Heart right ventricle (tissue), 16 donors: ENCODE measurements at places on chromosomes 5 and 9. TPM values are rescaled to one million over a fixed set of nuclear protein-coding genes. Genes with fewer than 3 reads are reported as not detected.

GRCh38 chr5:134131165-134131564, 16.7 kb downstream of the TCF7 start:
- no peaks in the 10 kb centered on the region for H3K36me3 ChIP-seq
- H3K4me3 ChIP-seq, result no peak overlapping the region
- no peak for DNase-seq
- peaks cover 34% of the 10 kb centered on the region for H3K4me1 ChIP-seq
- H3K27ac ChIP-seq, result no peak overlapping the region
- H3K27me3 ChIP-seq, result no peaks in the 10 kb centered on the region

GRCh38 chr5:65695162-65695755, 26.6 kb downstream of the SGTB start:
- peaks cover 13% of the 10 kb centered on the region for H3K36me3 ChIP-seq
- no peak for DNase-seq
- no peak overlapping the region for H3K27ac ChIP-seq

GRCh38 chr9:4298255-4299004, 1.4 kb downstream of the GLIS3 start:
- H3K27me3 ChIP-seq, result peaks cover 27% of the 10 kb centered on the region
- H3K36me3 ChIP-seq, result no peaks in the 10 kb centered on the region
- peak overlapping the region; percentile 58 for H3K4me3 ChIP-seq
- DNase-seq, result peak; percentile 26
- H3K4me1 ChIP-seq, result peaks cover 19% of the 10 kb centered on the region

GRCh38 chr5:15889001-15889400, 290.6 kb downstream of the MARCHF11 start:
- no peak overlapping the region for H3K4me3 ChIP-seq
- H3K27me3 ChIP-seq, result no peaks in the 10 kb centered on the region
- DNase-seq, result no peak
- no peaks in the 10 kb centered on the region for H3K4me1 ChIP-seq
- no peaks in the 10 kb centered on the region for H3K36me3 ChIP-seq
- H3K27ac ChIP-seq, result no peak overlapping the region

DNA sequence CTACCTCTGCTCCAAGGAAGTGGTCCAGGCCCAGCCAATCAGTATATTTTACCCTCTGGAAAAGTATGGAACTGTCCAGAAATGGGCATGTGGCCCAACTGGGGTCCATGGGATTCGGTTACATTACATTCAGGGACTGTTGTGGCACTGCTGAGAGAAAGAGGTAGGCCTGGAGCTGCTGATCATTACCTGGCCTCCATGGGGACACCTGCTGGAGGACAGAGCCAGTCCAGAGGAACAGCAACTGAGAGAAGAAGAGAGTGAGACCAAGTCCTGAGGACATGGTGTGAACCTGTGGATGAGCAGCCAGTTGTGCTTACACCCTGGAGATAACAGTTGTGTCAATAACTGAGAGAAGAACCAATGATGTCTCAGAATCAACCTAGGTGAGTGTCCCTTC, 48.2 kb downstream of the HMHB1 start:
- no peak overlapping the region for H3K4me3 ChIP-seq
- H3K4me1 ChIP-seq, result peaks cover 3% of the 10 kb centered on the region
- H3K27me3 ChIP-seq, result no peaks in the 10 kb centered on the region
- no peak overlapping the region for H3K27ac ChIP-seq

DNA sequence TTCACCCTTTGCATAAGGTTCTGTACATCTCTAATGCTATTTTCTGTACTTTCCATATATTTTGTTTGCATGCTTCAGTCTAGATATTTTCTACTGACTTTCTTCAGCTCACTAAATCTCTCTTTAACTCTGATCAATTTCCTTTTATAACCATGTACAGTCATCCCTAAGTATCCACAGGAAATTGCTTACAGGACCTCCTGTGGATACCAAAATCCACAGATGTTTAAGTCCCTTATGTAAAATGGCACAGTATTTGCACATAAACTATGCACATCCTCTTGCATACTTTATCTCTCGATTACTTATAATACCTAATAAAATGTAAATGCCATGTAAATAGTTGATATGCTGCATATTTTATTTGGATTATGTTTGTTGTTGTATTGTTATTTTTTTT, 442.1 kb downstream of the TLE4 start:
- H3K4me1 ChIP-seq, result no peaks in the 10 kb centered on the region
- H3K27ac ChIP-seq, result no peak overlapping the region
- H3K27me3 ChIP-seq, result no peaks in the 10 kb centered on the region
- no peak for DNase-seq
- no peak overlapping the region for H3K4me3 ChIP-seq

CNTFR gene
- total RNA-seq, result 2.9 TPM

SOHLH1 gene
- not detected for total RNA-seq

- H3K27ac ChIP-seq, result no peak overlapping the region
- no peak for DNase-seq
- H3K4me3 ChIP-seq, result no peak overlapping the region
- no peaks in the 10 kb centered on the region for H3K27me3 ChIP-seq
These were observed 214.9 kb upstream of the EFNA5 start for GRCh38 chr5:107885601-107886000.

GRCh38 chr5:154708846-154709245, 46.3 kb upstream of the LARP1 start:
- no peak overlapping the region for H3K4me3 ChIP-seq
- H3K36me3 ChIP-seq, result no peaks in the 10 kb centered on the region
- no peaks in the 10 kb centered on the region for H3K27me3 ChIP-seq
- H3K4me1 ChIP-seq, result peaks cover 10% of the 10 kb centered on the region
- H3K27ac ChIP-seq, result no peak overlapping the region
- DNase-seq, result no peak

PURA gene
- 24.9 TPM for total RNA-seq

KCNT1 gene
- total RNA-seq, result 2.1 TPM

GRCh38 chr5:5139777-5140478, at the start of gene ADAMTS16:
Gene ADAMTS16 (plus strand): TSS chr5:5140330. CDS start chr5:5140468, 138 bp downstream.
- H3K4me1 ChIP-seq, result peaks cover 21% of the 10 kb centered on the region
- H3K36me3 ChIP-seq, result no peaks in the 10 kb centered on the region
- no peak within 1 kb of the TSS for H3K27ac ChIP-seq
- peak; percentile 11 for DNase-seq

DNA sequence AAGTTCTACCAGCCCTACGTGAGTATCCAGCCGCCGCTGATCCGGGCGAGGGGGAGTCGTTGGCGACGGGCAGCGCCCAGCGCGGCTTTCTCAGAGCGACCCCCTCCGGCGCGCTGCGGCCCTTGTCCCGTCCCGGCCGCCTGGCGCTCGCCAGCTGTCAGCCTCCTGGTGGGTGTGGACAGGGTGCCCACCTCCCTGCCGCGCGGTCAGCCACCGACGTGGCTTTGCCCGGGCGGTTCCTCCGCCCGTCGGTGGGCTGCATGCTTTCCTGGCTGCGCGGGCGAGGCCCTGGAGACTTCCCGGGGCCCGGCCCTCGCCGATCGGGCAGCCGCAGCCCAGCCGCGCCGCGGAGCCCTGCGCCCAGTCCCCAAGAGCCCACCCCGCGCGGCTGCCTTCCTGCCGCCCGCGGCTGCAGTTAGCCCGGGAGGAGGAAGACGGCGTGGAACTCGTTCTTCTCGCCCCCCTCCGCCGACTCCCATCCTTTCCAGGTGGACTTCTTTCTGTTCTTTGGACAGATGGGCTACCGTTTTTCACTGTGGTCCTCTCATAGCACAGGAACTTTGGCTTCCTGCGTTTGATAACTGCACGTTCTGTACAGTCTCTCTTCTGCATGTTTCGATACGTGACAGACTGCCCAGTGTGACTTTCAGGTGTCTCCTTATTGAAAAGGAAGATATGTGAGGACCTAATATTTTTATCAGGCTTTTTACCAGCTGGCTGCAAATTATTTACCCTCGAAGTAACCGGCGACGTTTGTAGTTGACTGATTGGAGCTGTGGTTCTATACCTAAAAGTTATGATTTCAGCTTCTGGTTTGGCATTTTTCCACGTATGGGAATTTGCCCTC, 577 bp downstream of the AP3S1 start:
- H3K4me3 ChIP-seq, result peak overlapping the region; percentile 89
- peak overlapping the region; percentile 96 for H3K27ac ChIP-seq
- no peak for DNase-seq
- H3K36me3 ChIP-seq, result peaks cover 8% of the 10 kb centered on the region
- H3K4me1 ChIP-seq, result peaks cover 64% of the 10 kb centered on the region

LHX2 gene
- not detected for total RNA-seq

TMC1 gene
- 0.67 TPM for total RNA-seq

PGM5 gene
- total RNA-seq, result 133 TPM

PCDHGA5 gene
- total RNA-seq, result 7.1 TPM

GRCh38 chr9:21322911-21323461, 12.2 kb downstream of the KLHL9 start:
- no peak overlapping the region for H3K4me3 ChIP-seq
- H3K27ac ChIP-seq, result no peak overlapping the region

NME5 gene
- total RNA-seq, result 4.8 TPM

CYLC2 gene
- total RNA-seq, result not detected

SAXO1 gene
- total RNA-seq, result not detected

DNA sequence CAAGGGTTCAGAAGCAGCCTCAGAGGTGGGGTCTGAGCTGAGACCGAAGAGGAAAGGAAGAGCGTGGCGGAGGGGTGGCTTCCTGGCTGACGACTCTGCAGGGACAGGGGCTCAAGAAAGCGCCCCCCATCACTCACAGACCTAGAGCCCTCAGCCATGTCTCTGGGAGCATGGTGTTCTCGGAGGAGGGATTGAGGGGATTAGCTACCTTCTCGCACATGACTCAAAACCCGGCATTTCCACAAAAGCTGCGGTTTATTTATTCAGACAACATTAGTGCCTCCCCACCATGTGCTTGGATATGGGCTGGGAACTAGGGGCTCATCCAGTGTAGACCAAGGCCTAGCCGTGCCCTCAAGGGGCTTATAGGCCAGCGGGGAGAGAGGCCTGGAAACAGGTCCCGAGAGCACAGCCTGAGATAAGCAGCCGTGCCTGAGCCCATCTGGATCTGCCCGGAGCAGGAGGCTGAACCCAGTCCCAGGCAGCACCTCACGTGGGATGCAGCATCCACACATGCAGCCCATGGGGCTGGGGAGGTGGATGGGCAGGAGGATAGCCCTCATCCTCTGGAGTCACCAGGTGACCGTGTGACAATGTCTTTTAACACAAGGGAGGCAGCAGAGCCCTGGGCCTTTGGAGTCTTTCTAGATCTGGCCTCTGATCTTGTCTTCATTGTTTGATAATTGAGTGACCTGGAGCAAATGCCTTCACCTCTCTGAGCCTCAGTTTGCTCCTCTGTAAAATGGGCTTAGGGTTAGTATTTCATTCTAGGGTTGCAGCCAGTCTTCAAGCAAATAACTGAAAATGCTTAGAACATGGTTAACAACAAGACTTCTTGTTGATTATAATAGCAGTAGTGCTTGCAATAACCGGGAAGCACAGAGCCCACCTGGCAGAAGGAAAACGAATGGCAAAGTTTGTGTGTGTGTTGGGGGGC, 878 bp upstream of the HMCN2 start:
- DNase-seq, result no peak
- peaks cover 42% of the 10 kb centered on the region for H3K4me1 ChIP-seq
- no peaks in the 10 kb centered on the region for H3K36me3 ChIP-seq

DNA sequence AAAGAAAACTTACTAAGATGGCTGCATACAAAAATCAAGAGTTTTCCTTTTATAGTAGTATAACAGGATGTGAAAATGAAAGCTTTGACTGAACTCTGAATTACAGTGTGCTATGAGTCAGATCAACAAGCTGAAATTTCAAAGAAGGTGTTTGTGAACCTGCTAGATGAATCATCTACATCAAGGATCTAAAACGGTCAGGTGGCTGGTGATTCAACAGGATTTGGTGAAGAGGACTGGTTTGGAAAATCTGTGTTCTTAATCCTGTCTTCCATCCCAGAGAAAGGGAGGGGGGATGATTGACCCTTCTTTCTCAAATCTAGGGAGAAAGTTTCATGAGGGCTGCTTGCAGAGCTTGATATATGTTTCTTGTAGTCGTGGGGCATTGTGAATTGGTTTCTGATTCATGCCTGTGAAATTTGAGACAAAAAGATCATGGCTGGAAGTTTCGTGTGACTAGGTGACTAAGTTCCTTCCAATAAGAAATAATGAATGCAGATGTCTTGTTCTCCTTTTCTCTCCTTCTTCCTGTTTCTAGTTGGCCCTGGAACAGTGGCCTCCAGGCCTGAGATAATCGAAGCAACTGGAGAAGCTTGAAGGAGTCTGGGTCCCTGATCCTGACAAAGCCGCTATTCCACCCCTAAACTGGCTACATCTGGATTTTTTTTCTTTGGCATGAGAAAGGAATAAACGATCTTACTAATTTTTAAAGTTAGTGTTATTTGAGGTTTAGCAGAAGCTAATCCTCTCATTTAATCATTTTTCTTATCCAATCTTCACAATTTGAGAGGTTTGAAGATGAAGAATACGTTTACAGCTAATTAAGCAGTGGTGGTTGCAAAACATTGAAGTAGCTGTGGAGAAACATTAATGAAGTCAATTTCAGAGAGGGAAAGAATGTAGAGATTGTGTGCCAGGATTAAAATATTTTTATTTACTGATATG, 67.2 kb downstream of the MRPS30 start:
- no peaks in the 10 kb centered on the region for H3K4me1 ChIP-seq
- no peak overlapping the region for H3K4me3 ChIP-seq
- no peaks in the 10 kb centered on the region for H3K27me3 ChIP-seq
- H3K36me3 ChIP-seq, result no peaks in the 10 kb centered on the region

DNA sequence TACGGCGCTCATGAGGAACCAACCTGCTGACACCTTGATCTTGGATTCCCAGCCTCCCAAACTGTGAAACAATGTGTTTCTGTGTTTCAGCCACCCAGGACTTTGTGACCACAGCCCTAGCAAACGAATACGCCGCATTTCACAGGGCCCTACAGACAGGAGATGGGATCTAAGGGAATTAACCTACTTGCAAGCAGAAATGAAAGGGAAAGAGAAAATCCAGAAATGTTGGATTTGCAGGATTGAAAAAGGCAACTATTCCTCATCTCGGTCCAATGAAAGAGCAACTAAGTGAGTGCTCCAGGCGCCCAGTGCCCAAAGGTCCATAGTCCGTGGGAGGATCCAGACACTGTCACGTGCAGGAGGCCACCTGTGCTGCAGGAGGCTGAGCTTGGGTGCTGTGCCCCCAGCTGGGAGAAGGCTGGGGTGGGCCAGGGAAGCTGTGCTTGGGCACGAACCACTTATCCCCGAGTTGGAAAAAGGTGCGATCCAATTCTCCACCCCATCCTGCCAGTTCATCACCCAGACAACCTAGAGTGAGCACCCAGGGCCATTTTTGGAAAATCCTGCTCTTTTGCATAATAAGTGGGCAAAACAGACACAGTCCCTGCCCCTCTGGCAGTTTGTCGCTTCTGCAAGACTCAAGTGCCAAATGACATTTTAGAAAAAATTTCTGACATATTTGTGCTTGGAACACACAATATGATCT, 177.9 kb downstream of the C9orf50 start:
- no peak for DNase-seq
- no peaks in the 10 kb centered on the region for H3K27me3 ChIP-seq
- H3K36me3 ChIP-seq, result no peaks in the 10 kb centered on the region
- peaks cover 2% of the 10 kb centered on the region for H3K4me1 ChIP-seq
- H3K4me3 ChIP-seq, result no peak overlapping the region
